ENCODE measurements at places on chromosomes 6 and 20. TPM values are rescaled to one million over a fixed set of nuclear protein-coding genes. Genes with fewer than 3 reads are reported as not detected.

COL11A2 gene
- 0.33 TPM for total RNA-seq

SCRT2 gene
- total RNA-seq: not detected

GNMT gene
- 0.33 TPM for total RNA-seq

GMDS gene
- total RNA-seq: 13.9 TPM

TAAR2 gene
- not detected for total RNA-seq

CNR1 gene
- total RNA-seq: 1.3 TPM
